ENCODE measurements at places on chromosomes 4 and X. TPM values are rescaled to one million over a fixed set of nuclear protein-coding genes. Genes with fewer than 3 reads are reported as not detected.

MTCP1 gene
- total RNA-seq, result 19.3 TPM

ODAM gene
- total RNA-seq, result not detected

TCEAL7 gene
- total RNA-seq, result not detected

MAGEE1 gene
- 3.1 TPM for total RNA-seq

MTMR8 gene
- total RNA-seq, result 6.4 TPM

EDA2R gene
- 5.8 TPM for total RNA-seq

SPANXN3 gene
- not detected for total RNA-seq

DUSP21 gene
- not detected for total RNA-seq

FAM156A gene
- 17.9 TPM for total RNA-seq

GRCh38 chr4:181504924-181505323 lies 738.3 kb upstream of the TENM3 start:
- no peak for DNase-seq

GRCh38 chrX:42456176-42456700 lies 321.7 kb downstream of the PPP1R2C start:
- DNase-seq, result no peak

GRCh38 chr4:2304321-2304876 lies 42.5 kb upstream of the MXD4 start:
- no peak for DNase-seq

GRCh38 chr4:73828956-73829355 lies 7.5 kb upstream of the CXCL6 start:
- no peak for DNase-seq

DNA sequence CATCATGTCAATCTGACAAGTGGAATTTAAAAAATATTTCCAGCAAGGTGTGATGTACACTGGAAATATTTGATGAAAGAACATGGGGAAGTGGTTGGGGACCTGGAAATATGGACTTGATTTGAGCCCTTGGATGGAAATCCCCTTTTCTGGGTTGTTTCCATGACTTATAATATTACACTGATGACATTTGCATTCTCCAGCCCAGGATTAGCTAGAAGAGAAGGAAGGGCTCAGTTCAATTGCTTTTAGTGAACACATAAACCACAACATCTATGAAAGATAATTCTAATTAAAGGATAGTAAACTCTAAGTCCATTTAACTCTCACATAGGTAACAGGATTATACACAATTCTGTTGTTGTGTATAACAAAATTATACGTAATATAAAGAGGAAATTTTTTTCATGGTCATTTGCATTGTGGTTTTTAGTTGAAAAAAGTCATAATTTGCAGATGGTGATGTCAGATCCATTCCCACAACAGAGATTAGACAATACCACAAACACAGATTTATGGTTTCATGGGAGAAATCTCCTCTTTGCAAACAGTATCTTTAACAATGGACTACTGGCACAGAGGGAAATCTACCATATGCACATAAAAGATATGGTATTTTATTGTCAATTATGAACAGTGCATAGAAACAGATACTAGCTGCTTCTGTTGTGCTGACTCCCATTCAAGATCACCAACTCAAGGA lies 126.5 kb downstream of the DKK2 start:
- DNase-seq, result no peak

GRCh38 chrX:24646006-24646405 lies 1.1 kb downstream of the PCYT1B start:
- DNase-seq, result no peak

GRCh38 chr4:38416450-38417014 lies 247.5 kb upstream of the KLF3 start:
- no peak for DNase-seq

GRCh38 chr4:123244137-123244536 lies 152.5 kb upstream of the SPRY1 start:
- no peak for DNase-seq

GRCh38 chr4:56871371-56871866 lies 36.3 kb upstream of the REST start:
- no peak for DNase-seq

DNA sequence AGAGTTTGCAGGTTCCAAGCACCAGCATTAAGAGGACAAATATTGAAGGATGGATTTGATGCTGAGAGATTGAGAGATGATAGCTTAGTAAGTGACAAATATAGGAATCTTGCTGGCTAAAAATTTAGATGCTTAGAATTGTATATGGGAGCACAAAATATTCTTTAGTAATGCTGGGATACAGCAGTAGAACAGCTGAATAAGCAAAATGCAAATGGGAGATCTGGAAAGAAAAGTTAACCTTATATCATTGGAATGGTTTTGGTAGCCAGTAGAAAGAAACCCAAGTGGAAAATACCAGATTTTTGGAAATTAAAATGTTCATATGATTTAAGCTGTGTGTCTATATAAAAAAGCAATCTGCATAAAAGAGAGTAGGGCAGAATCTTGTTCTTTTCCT lies 308.6 kb upstream of the CPEB2 start:
- no peak for DNase-seq

- no peak for DNase-seq
Observed at GRCh38 chr4:95551653-95552052, 2.9 kb upstream of the UNC5C start.

- no peak for DNase-seq
Observed at GRCh38 chr4:3529363-3529762, 2.9 kb downstream of the LRPAP1 start.

- no peak for DNase-seq
Observed at GRCh38 chrX:77505227-77505626, 58.0 kb downstream of the FGF16 start.

DNA sequence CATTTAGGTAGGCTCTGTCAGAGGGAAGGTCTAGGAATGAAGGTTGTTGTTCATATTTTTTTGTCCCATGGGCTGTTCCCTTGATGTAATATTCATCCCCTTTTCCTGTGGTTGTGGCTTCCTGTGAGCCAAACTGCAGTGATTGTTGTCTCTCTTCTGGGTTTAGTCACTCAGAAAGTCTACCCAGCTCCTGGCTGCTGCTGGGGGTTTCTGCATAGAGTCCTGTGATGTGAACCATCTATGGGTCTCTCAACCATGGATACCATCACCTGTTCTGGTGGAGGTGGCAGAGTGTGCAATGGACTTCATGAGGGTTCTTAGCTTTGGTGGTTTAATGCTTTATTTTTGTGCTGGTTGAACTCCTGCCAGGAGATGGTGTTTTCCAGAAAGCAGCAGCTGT lies 122.8 kb downstream of the ZC4H2 start:
- peak; percentile 23 for DNase-seq

DNA sequence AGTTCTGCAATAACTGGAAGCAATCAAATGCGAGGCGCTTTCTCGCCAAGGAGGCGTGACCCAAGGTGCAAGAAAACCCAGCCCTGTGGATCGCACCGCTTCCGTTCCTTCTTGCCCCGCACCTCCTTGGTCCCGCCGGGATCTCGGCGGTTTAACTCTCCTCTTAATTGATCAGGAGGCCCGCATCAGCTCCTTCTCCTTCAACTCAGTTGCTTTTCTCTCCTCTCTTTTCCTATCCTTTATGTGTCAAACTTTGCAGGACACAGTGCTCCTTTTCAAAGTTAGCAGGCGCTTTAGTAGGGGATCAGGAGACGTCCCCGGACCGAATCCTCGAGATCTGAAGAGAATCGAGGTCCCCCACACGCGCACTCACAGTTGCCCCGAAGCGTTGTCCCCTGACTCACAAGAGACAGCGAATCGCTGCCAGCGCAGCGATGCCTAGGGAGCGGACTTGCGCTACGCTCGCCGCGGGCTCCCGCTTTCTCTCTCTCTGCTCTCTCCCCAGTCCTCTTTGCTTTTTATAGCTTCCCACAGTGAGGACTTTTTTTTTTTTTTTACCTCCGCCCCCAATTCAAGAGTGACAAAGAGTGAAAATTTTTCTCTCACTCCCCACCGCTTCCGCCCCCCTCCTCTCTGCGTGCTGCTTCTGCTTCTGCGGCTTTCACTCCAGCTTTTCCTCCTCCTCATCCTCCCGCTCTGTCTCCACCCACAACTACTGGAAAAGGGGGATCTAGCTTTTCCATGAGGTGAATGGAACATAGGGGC lies at the start of gene DKK2:
TSS of gene DKK2 (minus strand) at position 495 of the 765 bp plus-strand sequence. CDS start 722 bp downstream, outside the sequence.
- DNase-seq, result peak; percentile 6

DNA sequence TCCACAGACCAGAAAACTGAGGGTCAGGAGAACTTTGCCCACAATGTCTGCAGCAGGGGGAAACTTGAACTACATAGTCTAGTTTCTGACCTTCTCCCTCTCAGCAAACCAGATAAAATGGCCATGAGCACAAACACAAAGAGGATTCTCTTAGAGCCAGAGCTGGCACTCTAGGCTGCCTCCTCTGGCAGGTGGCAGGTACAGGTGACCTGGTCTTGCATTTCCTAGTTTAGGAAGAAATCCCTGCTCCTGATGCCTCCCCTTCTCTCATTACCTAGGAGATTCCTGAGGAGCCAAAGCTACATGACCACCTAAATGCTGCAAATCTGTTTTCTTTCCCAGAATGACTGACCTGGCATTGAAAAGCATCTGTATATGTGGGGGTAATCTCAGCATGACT lies 45.1 kb downstream of the ARHGEF9 start:
- DNase-seq, result no peak

DNA sequence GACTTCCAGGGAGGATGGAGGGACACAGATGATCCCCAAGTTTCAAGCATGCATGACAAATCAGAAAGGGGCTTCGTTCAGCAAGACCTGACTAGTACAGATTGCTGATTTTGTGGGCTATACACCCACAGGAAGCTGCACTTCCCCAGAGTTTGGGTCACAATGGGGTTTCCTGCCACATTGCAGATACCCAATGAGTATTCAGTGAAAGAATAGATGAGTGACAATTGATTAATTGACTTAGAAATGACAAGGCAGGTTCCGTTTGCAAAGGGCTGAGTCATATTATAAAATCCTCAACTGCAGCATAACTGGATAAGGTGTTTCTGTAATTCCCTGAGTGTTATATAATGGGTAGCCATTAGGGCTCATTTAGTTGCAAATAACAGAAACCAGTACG lies 146.6 kb upstream of the TBL1X start:
- DNase-seq, result peak; percentile 14

All from activated naive CD4-positive, alpha-beta T cell treated with anti-CD3 and anti-CD28 coated beads for 36 hours (primary cell).